GM12878 (cell line): ENCODE measurements at places on chromosomes 5 and 9.

DNA sequence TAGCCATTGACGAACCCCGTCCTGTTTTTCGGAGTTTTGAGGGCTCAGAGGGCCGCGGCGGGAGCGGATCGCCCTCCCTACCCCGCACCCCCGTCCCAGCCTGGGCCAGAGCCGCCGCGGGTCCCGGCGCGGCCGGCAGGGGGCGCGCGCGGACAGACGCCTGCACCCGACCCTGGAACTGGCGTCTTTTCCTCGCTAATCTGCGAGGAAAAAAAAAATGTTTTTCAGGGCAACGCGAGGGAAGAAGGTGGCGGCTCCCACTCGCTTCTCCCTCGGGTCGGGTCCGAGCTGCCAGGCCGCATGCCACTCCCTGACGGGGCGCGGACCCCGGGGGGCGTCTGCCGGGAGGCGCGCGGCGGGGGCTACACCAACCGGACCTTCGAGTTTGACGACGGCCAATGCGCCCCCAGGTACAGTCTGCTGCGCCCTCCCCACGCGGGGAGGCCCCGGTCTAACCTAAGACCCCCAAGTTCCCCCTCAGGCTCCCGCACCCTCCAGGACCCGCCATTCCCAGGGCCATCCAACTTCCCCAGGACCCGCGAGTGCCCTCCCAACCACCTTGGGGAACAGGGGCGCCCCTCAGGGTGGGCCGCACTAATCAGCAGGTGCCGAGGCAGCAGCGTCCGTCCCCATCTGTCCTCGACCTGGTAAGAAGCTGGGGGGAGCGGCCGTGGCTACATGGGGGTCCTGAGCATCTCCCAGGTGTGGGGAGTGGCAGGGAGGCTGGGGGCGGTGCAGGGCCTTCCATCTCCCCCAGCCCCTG is at the start of gene KCNT1:
TSS of gene KCNT1 (plus strand) at position 227 of the 763 bp plus-strand sequence. CDS start at position 301, 74 bp downstream.
- no peak for DNase-seq

DNA sequence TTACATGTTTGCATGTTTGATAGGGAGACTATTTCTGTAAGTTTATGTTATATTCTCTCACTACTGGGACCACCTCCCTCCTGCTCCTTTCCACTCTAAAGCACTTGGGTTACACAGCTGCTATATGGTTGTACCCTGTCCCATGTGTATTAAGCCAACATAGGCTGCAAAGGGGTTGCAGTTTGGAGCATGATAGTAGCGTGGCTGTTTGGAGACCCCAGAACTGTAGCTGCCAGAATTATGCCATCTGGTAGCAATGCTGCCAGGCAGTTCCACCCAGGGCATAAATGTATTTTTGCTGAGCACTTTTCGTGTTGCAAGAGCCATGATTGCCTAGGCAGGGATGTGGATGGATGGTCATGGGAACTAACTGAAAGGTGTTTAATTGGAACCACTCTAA is 81.8 kb downstream of the CNTLN start:
- DNase-seq, result no peak

- DNase-seq, result no peak
These were observed 39.5 kb downstream of the LARP1 start for GRCh38 chr5:154794525-154795234.

DNA sequence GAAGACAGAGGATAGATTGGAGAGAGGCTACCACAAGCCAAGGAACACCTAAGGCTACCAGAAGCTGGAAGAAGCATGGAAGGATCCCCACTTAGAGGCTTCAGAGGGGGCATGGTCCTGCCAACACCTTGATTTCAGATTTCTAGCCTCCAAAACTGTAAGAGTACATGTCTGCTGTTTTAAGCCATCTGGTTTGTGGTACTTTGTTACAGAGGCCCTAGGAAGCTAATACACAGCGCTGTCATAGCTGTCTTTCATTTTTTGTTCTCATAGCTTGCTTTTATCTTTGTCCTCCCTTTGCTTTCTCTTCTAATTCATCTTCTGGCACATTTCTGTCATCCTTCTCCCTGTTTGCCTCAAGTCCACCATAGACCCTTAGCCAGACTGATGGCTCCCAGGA is 104.5 kb downstream of the ATP10B start:
- DNase-seq, result no peak

DNA sequence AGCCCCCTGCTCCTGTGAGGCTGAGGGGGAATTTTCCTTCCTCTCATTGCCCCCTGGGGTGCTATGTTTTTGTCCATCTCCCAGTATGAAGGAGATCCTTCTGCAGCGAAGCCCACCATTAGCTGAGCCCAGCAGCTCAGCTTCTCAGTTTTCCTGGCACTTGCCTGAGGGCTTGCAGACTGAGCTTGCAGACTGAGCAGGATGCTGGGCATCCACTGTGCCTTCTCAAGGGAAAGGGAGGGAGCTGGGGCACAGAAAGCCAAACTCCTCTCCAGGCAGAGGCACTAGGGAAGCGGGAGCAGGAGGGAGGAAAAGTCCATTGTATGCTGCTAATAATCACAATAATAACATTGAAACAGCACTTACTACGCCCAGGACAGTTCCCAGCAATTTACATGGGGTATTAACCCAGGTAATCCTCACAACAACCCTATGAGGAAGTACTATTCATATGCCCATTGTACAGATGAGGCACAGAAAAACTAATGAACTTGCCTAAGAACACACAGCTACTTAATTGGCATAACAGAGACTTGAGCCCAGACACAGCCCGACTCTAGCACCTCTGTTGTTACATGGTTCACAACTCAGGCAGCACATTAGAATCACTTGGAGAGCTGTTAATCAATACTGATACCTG is 86.9 kb upstream of the SSBP2 start:
- no peak for DNase-seq
